PC-9 (cell line): ENCODE measurements at places on chromosomes 13 and 19. TPM values are rescaled to one million over a fixed set of nuclear protein-coding genes. Genes with fewer than 3 reads are reported as not detected.

The ZNF575 gene
- 5.2 and 6.5 TPM in 2 replicates for total RNA-seq

The LHFPL6 gene
- 2.5 and 3.1 TPM in 2 replicates for total RNA-seq

The CARM1 gene
- 56.0 and 63.7 TPM in 2 replicates for total RNA-seq

The DAPK3 gene
- 38.1 and 46.5 TPM in 2 replicates for total RNA-seq

The PEG3 gene
- not detected in 2 replicates for total RNA-seq

The B3GLCT gene
- 3.5 and 5.4 TPM in 2 replicates for total RNA-seq

The CXCL17 gene
- total RNA-seq, result 0.41 TPM in 1 of 2 replicates, not detected in the other

The MRPS31 gene
- total RNA-seq, result 14.5 and 22.2 TPM in 2 replicates

The ZSCAN4 gene
- not detected in 2 replicates for total RNA-seq

The SIGLEC5 gene
- not detected in 2 replicates for total RNA-seq

The VSTM2B gene
- not detected in 2 replicates for total RNA-seq

The CLIP3 gene
- total RNA-seq, result 4.2 and 5.0 TPM in 2 replicates

The C19orf67 gene
- not detected in 2 replicates for total RNA-seq

The CNMD gene
- total RNA-seq, result not detected in 2 replicates

The MCF2L gene
- total RNA-seq, result 21.7 and 28.2 TPM in 2 replicates

The KCNC3 gene
- 9.0 and 9.4 TPM in 2 replicates for total RNA-seq

The ZFR2 gene
- total RNA-seq, result not detected in 2 replicates

The CYP4F11 gene
- 152 and 187 TPM in 2 replicates for total RNA-seq

The HSPBP1 gene
- 66.2 and 79.6 TPM in 2 replicates for total RNA-seq

The IL12RB1 gene
- 0.55 and 1.1 TPM in 2 replicates for total RNA-seq

The ZNF708 gene
- 2.5 and 4.2 TPM in 2 replicates for total RNA-seq

The C3 gene
- total RNA-seq, result 130 and 132 TPM in 2 replicates
